ENCODE measurements at places on chromosomes 7 and 10.
A peak's percentile ranks its signal among the peaks of the same experiment; 100 is the strongest.

DNA sequence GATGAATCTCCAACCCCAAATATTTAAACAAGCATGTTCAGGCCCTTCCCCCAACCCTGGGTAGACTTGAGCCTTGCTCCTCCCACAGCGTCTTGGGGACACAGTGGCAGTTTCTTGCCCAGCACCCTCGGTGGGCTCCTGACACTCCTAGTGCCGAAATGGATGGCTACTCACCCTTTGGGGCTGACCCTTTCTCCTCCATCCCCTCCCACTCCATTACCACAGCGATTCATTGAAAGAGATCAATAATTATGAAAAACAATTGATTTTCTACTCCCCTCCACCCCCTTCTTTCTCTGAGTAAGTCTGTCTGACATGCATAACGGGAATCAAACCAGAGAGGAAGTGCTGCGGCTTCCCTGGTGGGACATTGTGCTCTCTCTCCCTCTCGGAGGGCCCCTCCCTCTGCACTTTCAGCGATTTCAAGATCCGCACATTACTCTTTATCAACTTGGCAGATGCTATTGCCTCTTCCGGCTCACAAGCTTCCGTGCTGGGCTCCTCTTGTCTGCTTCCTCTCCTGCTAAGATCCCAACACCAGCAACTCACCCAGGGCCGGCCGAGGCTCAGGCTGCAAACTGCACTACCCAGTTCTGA lies 79.0 kb upstream of the PLXNA4 start:
- no peaks in the 10 kb centered on the region for H3K36me3 ChIP-seq
- no peaks in the 10 kb centered on the region for H3K4me1 ChIP-seq
- no peaks in the 10 kb centered on the region for H3K27me3 ChIP-seq
- H3K27ac ChIP-seq = no peak overlapping the region
- no peak for DNase-seq
- no peak overlapping the region for H3K4me3 ChIP-seq

- H3K27ac ChIP-seq = no peak overlapping the region
- no peaks in the 10 kb centered on the region for H3K36me3 ChIP-seq
- no peak overlapping the region for H3K4me3 ChIP-seq
- no peaks in the 10 kb centered on the region for H3K4me1 ChIP-seq
- H3K27me3 ChIP-seq = no peaks in the 10 kb centered on the region
Measured at GRCh38 chr7:108253275-108254044, 123.3 kb upstream of the LAMB4 start.

GRCh38 chr10:121063744-121064143 lies 212.6 kb downstream of the WDR11 start:
- H3K36me3 ChIP-seq = no peaks in the 10 kb centered on the region
- no peak overlapping the region for H3K27ac ChIP-seq
- H3K4me3 ChIP-seq = no peak overlapping the region
- DNase-seq = no peak

DNA sequence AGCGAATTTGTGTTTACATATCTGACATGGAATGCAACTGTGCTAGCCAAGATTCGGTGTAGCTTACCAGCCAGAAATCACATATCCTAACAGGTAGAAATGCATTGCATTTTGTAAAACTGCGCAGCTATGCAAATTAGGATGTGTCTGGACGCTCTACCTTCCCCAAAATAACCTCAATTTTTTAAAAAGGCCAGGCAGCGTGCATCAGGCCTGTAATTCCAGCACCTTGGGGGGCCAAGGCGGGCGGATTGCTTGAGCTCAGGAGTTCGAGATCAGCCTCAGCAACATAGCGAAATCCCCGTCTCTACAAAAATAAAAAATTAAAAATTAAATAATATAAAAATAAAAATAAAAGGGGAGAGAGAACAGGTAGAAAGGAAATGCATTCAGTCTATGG lies 305.0 kb downstream of the TYW1 start:
- H3K36me3 ChIP-seq = no peaks in the 10 kb centered on the region
- H3K27ac ChIP-seq = no peak overlapping the region
- peak overlapping the region; percentile 60 for H3K4me3 ChIP-seq
- DNase-seq = no peak

GRCh38 chr7:87223666-87224065 lies 4.1 kb upstream of the TMEM243 start:
- H3K36me3 ChIP-seq = no peaks in the 10 kb centered on the region
- no peak overlapping the region for H3K27ac ChIP-seq
- no peaks in the 10 kb centered on the region for H3K4me1 ChIP-seq
- H3K27me3 ChIP-seq = no peaks in the 10 kb centered on the region

GRCh38 chr10:75705426-75705825 lies 274.0 kb downstream of the LRMDA start:
- no peaks in the 10 kb centered on the region for H3K36me3 ChIP-seq
- H3K27ac ChIP-seq = no peak overlapping the region
- no peak overlapping the region for H3K4me3 ChIP-seq
- DNase-seq = no peak
- no peaks in the 10 kb centered on the region for H3K4me1 ChIP-seq

- no peaks in the 10 kb centered on the region for H3K36me3 ChIP-seq
- DNase-seq = peak; percentile 31
- H3K4me3 ChIP-seq = no peak overlapping the region
- H3K27ac ChIP-seq = no peak overlapping the region
- H3K27me3 ChIP-seq = no peaks in the 10 kb centered on the region
- H3K4me1 ChIP-seq = no peaks in the 10 kb centered on the region
Measured at GRCh38 chr10:15367296-15368085, 3.6 kb downstream of the FAM171A1 start.

- no peaks in the 10 kb centered on the region for H3K27me3 ChIP-seq
- DNase-seq = no peak
- H3K4me3 ChIP-seq = no peak overlapping the region
- no peak overlapping the region for H3K27ac ChIP-seq
Measured at GRCh38 chr7:69996121-69996520, 397.8 kb downstream of the AUTS2 start.
